ENCODE measurements at places on chromosomes 16 and 17.

- no peak for DNase-seq
Measured at GRCh38 chr17:2796164-2797125, at the start of gene RAP1GAP2. Gene RAP1GAP2 (plus strand): TSS chr17:2796438. CDS start chr17:2796528, 90 bp downstream.

GRCh38 chr16:70713342-70713741 is 27.5 kb upstream of the MTSS2 start:
- DNase-seq: no peak

- no peak for DNase-seq
Measured at GRCh38 chr17:55289106-55289446, 24.3 kb downstream of the HLF start.

- DNase-seq: no peak
Measured at GRCh38 chr16:82633964-82634600, 7.3 kb downstream of the CDH13 start.

DNA sequence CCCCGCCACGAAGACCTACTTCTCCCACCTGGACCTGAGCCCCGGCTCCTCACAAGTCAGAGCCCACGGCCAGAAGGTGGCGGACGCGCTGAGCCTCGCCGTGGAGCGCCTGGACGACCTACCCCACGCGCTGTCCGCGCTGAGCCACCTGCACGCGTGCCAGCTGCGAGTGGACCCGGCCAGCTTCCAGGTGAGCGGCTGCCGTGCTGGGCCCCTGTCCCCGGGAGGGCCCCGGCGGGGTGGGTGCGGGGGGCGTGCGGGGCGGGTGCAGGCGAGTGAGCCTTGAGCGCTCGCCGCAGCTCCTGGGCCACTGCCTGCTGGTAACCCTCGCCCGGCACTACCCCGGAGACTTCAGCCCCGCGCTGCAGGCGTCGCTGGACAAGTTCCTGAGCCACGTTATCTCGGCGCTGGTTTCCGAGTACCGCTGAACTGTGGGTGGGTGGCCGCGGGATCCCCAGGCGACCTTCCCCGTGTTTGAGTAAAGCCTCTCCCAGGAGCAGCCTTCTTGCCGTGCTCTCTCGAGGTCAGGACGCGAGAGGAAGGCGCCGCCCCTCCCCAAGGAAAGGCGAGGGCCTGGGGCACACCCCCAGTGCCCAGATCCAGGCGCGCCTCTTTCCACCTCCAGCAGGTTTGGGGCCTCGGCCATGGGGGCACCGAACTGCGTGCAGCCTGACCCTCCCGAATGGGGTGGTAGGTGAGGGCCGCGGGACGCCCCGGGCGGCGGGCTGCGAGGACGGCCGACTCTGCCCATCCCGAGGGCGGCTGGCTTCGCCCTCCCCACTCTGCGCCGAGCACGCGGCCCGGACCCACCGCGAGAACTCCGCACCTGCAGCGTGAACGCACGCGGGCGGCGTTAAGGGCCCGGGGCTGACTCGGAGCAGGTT is 664 bp downstream of the HBQ1 start:
- peak; percentile 72 for DNase-seq

DNA sequence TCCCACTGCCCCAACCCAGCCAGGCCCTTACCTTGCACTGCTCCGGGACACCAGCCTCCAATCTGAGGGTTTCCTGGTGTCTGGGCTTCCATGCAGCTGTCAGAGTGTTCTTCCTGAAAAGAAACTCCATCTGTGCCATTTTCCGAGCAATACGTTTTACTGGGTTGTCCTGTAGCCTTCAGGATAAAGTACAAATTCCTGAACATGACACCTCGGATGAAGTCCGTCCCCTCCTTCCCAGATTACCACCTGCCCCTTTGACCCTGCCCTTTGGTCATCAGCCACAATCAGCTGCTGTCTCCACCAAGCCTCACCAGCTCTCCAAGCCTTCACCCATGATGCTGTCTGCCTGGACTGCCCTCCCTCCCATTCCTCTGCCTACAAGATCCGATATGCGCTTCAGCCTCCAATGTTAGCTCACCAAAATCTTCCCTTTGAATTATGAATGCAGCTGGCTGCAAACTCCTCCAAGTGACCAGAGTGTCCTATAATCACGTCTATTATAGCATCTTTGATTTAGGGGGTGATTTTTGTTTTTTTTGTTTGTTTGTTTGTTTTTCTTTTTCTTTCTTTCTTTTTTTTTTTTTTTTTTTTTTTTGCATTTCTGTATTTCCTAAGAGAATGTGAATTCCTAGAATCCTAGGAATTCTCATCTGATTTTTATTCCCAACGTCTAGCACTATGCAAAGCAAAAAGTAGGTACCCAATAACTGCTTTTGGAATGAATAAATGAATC is 60.6 kb upstream of the KIFC3 start:
- no peak for DNase-seq

DNA sequence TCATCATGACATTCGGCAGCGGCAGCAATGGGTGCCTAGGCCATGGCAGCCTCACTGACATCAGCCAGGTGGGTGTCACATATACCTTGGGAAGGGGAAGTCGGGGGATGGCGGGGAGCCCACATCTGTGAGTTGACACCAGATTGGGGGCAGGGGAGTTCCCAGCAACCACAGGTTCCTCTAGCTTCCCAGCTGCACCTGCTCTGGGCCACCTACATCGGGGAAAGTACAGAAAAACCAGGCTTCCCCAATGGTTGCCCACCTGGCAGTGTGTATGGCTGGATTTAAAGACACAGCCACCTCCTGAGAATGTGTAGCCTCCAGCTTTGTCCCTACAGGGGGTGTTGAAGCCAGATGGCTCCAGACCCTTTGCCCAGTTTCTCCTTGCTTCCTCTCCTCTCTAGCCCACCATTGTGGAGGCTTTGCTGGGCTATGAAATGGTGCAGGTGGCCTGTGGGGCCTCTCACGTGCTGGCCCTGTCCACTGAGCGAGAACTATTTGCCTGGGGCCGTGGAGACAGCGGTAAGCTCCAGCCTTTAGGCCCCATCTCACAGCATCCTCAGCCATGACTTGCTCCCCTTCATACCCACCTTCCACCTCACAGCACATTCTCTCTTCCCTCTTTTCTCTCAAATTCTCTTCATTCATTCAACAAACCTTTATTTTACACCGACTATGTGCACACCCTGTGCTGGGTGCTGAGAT is 5.0 kb upstream of the TRAF4 start:
- DNase-seq: no peak

DNA sequence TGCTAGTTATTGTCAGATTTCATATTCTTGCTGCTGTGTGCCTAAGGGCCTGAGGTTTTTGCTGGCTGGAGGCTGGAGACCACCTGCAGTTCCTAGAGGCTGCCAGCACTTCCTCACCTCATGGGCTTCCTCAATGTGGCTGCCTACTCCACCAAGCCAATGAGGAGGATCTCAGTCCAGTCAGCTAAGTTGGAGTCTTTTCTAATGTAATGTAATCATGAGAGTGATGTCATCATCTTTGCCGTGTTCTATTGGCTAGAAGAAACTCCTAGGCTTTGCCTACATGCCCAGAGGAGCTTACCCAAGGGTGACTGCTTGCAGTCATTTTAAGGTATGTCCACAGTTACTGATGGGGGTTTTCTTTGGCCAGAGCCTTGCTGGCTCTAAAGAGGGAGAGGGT is 53.0 kb downstream of the SOCS3 start:
- DNase-seq: no peak

DNA sequence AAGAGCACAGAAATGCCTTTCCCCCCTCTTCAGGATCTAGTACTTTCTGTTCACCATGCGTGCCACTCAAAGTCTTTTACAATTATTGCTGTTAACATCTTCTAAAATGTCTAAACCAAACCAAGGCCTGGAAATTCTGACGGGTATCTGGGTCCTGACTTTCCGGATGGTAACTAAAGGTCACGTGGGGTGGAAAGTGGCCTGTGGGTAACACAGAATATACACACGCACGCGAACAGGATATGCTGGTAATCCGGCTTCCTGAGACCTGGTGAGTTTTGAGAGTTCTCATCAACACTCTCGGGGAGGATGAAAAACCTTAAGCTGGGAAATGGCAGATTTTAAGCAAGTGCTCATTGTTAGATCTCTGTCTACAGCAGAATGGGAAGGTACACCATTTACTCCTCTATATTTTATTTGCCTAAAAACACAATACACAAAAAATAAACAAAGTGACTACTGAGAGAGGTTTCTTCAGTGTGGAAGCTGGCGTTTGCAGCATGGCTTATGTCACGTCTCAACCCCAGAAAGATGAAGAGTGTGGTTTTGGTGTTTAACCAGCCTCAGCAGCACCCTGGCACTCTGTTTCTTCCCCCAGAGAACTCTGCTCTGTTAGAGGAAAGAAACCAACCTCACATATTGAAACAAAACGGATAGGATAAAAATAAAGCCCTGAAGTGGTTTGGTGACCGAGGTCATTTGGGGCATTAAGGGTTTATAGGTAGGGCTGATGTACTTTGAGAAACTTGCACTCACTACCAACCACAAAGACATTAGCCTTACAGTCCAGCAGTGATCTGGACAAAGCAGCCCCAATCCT is 37.3 kb downstream of the SMG6 start:
- DNase-seq: peak; percentile 94

DNA sequence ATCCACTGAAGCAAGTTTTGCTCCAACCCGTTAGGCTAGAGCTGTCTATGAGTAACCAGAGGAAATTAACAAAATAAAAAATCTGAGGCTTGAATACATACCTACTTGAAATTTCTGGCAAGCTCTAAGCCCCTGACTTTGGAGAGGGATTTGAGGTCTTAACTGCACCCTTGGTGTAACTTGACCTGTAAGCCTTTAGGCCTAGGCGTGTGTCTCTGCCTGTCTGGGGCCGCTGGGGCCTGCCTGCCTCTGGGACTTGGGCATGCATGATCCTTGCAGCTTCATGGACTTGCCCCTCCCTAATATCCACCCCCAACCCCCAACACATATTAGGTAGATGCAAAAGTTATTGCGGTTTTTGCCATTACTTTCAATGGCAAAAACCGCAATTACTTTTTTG is 3.7 kb upstream of the CDC42EP4 start:
- DNase-seq: no peak

DNA sequence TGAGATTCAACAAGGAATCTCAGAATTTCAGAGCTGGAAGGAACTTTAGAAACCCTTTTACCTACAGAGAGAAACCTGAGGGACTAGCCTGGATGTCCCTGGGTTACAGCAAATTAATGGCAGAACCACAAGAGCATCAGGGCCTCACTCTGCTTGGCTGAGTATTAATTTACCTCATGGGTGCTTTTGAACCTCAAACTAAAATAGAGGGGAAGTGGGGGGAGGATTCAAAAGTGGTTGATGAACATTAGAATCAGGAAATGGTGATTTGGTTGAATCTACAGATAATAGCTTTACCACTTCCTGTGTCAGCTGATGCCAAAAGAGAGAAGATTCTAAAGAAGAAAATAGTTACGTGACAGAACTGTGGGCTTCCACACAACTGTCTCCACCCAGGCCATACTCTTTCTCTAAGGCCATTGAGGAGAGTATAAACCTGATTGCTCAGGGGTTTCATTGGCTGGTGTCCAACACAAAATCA is 11.3 kb upstream of the SKAP1 start:
- peak; percentile 32 for DNase-seq

Measured in activated CD4-positive, alpha-beta T cell treated with anti-CD3 and anti-CD28 coated beads, Interleukin-2, amount 50 U/mL, for 24 hours (primary cell).